GM19239 (cell line): ENCODE measurements at places on chromosomes 16 and 17.

GRCh38 chr17:35906191-35906925, 24.2 kb downstream of the RDM1 start:
- DNase-seq: no peak

GRCh38 chr17:8222380-8222629, 11.9 kb upstream of the AURKB start:
- DNase-seq: no peak

DNA sequence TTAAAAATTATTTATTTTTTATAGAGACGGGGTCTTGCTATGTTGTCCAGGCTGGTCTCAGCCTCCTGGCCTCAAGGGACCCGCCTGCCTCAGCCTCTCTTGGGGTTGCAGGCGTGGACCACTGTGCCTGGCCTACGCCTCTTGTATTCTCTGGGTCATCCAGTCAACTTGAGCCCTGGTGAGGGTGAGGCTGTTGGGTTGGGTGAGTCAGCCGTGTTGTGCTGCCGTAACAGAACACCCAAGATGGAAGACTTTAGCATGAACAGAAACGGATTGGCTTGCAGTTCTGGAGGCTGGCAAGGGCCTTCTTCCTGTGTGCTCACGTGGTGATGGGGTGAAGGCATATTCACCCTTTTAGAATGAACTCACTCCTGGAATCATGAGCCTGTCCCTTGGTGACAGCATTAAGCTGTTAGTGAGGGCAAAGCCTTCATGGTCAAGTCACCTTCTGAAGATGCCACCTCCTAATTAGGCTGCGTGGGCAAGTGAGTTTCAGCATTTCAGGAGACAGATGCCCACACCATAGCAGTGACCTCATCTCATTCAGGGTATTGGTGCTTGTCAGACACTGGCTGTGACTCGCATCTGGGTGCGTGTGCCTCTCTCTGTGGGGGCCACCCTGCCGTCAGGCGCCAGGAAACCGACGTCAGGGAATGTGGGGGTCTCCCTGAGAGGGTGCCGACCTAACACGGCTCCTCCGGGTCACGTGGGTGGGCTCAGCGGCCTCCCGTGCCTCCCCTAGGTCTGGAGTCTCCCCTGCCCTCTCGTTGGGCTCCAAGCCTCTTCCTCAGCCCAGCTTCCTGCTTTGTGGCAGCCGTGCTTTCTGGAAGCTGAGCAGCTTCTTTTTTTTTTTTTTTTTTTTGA, 49.8 kb downstream of the WDR45B start:
- DNase-seq: no peak

DNA sequence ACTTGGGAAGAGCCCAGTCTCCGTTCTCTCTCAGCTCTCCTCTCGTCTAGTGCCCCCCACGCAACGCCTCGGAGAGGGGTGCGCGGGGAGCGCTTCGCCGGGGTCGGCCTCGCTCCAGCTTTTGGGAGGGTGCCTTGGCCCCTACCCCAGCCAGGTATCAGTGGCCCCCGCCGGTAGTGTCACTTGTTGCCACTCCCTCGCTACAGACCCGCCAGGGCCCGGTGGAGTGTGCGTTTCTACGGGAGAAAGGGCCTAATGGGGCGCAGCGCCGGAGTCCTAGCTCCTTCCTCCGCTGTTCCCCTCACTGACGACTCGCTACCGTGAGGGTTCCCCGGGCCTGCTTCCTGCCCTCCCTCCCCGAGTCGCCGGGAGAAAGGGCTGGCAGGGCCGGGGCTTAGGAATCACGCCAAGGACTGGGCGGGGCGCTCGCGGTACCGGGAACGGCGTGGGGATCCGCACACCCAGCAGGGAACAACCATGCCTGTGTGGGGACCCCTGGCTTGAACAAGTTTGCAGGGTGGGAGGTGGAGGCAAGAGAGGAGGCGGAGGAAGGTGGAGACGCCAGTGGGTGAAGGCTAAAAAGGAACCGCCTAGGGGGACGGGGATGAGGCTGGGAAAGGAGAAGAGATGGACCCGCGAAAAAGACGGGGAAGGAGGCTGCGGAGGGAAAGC, 997 bp upstream of the CDH11 start:
- no peak for DNase-seq

DNA sequence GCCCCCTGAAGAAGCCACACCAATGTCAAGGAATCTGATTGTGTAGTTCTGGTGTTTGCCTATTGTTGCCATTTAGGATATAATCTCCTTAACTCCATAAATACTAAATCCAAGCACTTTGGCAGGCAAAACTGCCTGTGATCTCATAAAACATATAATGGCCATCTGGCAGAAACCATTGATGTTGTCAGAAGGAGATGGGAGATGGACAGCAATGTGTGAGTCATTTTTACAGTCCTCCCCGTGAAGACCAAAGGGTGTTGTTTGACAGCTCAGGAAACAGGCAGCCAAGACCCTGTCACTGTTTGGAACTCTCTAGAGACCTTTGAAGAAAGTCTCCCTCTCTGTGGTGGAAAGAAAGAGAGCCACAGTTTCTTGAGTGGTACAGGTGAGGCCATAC, 454.1 kb downstream of the HS3ST3B1 start:
- no peak for DNase-seq

DNA sequence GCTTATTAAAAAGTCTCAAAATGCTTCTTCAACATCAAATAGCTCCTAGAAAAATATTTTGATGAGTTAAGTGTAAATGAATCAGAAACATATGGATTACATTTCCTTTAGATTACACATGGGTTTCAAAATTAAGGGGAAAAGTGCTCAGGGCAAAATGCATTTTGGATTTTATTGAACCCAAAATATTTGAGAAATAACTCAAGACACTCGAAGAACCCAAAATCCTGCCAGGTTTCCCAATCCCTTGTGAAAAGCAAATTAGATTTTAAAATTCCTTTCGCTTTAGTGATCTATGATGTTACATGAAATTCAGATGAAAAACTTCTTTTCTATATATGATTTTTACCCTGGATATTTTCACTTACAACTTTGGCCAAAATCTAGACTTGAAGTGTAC, 847.4 kb upstream of the SOX9 start:
- no peak for DNase-seq

- DNase-seq: peak; percentile 46
Measured at GRCh38 chr16:57377080-57377841, 5.0 kb downstream of the CX3CL1 start.

DNA sequence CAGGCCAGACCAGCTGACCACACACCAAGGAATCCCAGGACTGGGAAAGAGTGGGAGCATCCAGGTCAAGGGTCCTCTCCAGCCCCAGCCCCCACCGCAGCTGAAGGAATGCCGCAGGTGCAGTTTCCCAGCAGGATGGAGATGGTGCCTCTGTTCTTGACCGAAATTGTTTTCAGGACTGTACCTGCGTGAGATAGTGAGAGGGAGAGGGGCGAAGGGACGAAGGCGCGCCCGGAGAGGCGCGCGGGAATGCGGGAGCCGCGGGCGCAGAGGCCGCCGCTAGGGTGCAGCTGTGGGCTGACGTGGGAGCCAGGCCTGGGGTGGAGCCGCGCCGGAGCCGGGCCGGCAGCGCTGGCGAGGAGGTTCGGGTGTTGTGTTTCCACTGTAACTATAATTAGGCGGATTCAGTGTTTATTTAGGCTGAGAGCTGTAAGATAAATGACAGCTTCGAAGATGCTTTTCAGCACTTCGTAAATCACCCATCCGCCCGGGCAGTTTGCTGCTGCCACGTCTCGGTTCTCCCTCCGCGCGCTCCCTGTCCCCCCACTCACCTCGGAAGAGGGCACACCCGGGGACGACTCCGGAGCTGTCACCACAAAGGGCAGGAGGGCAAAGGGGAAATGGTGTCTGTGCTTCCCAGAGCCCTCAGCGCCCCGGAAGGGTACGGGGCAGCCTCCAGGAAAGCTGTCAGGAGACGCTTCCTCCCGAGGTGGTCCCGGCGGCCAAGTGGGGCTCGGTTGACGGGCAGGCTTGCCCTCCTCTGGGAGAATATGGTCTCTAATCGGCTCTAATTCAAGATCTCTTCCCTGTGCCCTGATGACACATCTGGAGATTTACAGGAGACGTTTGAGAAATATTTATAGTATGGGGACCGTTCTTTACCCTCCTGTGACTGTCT, 38.2 kb downstream of the HOXB1 start:
- peak; percentile 75 for DNase-seq

GRCh38 chr16:4465977-4466779, 8.2 kb downstream of the NMRAL1 start:
- no peak for DNase-seq

- no peak for DNase-seq
Measured at GRCh38 chr17:61503961-61504360, 51.7 kb downstream of the TBX4 start.

GRCh38 chr16:15765880-15766279, 90.9 kb downstream of the MYH11 start:
- peak; percentile 64 for DNase-seq

GRCh38 chr16:35344012-35344762, 1884.8 kb downstream of the TP53TG3F start:
- no peak for DNase-seq

DNA sequence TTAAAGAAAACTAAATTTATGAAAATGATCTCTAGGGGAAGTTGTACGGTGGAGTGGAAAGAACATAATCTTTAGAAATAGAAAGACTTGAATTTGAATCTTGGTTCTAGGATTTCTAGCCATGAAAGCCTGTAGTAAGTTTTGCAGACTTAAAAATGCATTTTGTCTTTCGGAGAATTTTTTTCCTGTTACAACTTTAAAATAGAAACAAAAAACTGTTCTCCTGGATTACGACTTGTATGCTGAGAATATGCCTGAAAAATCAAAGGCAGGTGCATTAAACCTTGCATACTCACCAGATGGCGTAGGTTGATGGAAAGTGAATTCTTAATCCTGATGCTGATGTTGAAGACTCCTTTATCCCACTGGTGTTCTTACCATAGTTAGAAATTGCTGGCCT, 7.5 kb upstream of the MPHOSPH6 start:
- DNase-seq: no peak

GRCh38 chr17:51103451-51103850, 17.2 kb downstream of the SPAG9 start:
- DNase-seq: no peak

DNA sequence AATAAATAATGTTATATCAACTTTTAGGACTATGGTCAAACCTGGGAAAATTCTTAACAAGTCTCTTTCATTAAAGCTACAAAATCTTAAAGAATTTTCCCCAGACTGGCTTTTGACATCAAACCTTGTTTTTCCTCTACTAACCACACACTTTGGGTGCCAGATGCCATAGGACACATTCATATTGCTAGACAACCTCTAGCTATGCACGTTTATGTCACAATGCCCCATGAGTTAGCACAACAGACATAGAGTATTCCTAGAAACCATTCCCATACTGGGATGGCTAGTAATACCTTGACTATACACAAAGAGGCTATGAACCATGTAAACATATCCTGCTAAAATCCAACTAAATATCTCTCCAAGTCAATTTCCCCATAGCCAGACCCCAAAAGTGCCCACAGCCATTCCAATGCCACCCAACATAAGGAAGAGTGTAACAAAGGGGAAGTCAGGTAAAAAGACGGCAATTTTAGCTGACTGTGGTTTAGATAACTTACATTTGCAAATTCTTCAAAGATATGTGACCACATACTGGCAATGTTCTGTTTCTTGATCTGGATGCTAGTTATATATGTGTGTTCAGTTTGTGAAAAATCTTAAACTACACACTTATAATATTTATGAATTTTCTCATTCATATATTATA, 23.4 kb downstream of the SMURF2 start:
- DNase-seq: no peak

DNA sequence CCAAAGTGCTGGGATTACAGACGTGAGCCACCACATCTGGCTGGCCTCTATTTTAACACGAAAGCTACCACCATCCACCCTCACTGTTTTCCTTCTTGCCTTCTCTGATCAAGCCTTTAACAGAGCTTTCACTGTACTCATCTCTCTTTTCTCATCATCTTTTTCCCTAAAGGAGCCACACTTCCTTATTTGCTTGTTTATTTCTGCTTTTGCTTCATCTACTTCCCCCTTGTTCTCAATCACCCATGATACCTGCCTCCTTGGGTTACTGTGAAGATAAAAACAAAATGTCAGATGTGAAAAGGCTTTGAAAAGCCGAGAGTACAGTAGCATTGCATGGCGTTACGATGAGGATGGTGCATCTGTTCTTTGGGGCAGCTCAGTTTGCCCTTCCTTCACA, 79.9 kb downstream of the ZNF18 start:
- no peak for DNase-seq

DNA sequence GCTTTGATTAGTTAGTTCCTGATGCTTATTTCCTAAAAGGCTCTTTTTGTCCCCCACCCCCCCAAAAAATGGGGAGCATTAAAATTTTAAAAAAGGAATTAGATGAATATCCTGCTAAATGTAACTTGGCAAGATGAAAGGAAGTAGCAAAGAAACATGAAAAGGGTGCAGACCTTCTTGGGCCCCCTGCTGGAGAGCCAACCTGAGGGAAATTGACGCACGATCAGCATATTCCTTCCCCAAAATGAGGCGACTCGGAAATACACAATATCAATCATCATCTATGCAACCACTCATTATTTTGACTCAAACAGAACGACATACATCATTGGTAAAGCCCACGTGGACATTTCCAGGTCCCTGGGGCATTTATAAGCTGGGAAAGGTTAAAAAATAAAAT, 59.7 kb downstream of the GRIN2A start:
- no peak for DNase-seq

DNA sequence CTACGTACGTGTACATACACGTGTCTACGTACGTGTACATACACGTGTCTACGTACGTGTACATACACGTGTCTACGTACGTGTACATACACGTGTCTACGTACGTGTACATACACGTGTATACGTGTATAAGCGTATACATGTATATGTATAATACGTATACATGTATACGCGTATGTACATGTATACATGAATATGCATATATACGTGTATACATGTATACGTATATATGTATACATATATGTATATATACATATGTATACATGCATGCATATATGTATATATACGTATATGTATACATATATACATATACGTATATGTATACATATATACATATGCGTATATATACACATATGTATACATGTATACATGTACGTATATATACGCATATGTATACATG, 22.2 kb upstream of the PYY start:
- no peak for DNase-seq

- DNase-seq: no peak
Measured at GRCh38 chr17:72488555-72489271, 367.9 kb downstream of the SOX9 start.
